ENCODE measurements at places on chromosomes 7 and 10. TPM values are rescaled to one million over a fixed set of nuclear protein-coding genes. Genes with fewer than 3 reads are reported as not detected.

DNA sequence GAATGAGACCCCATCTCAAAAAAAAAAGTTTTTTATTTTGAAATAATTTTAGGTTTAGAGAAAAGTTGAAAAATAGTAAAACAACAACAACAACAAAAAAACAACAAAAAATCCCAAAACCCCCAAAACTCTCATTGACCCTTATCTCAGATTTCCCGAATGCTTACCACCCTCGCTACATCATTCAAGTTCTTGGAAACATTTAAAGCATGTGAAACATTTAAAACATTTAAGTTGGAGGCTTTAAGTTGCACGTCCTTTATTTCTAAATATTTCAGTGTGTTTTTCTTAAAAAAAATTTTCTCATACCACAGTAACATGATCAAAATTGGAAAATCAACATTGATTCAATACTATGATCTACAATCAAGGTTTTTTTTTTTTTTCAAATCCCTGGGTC lies 382 bp upstream of the ARMS2 start:
- no peak for DNase-seq

DNA sequence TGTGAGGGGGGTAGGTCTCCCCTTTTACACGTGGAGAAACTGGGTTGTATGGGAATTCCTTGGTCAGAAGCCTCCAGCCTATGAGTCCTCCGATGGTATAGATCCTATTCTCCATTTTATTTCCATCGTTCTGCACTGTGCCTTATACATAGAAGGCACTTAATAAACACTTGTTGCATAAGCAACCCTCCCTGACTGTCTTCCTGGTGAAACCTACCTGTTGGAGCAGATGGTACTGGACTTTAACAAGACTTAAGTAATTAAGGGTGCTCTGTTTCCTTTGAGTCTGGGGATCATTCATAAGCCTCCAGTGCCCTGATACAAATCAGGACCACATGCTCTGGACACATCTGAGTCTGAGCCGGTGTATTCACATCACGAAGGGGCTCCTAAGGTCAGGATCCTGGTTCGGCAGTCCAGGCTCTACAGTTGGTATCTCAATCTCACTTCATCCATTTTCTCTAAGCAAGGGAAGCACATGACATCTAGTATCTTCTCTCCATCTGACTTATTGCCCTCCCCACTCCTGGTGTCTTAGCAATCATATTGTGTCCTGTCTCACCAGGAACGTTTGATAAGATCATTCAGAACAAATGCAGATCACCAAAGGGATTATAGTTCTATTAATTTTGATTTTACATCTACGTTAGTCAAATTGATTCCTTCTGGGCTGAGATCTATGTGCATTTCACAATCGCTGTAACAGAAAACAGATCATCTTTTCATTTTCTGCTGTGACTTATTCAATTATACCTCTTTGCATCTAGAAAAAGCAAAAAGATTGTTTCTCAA lies 22.8 kb upstream of the EZH2 start:
- DNase-seq, result no peak

DNA sequence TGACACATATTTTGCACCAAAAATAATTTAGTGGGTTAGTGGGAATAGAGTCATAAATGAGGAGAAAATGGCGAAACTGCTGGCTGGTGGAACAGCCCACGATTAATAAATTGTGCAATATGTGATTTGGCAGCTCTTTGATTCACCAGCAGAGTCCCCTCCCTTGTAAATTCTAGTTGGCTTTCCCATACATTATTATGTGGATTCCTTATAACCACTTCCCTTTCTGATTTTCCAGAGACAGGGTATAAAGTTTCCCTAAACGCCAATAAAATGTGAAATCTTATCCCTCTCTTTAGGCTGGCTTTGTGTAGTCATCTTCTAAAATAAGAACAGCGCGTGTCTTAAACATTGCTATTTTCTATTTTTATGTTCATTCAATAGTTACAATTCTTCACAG lies 149.4 kb upstream of the FERD3L start:
- DNase-seq, result no peak

DNA sequence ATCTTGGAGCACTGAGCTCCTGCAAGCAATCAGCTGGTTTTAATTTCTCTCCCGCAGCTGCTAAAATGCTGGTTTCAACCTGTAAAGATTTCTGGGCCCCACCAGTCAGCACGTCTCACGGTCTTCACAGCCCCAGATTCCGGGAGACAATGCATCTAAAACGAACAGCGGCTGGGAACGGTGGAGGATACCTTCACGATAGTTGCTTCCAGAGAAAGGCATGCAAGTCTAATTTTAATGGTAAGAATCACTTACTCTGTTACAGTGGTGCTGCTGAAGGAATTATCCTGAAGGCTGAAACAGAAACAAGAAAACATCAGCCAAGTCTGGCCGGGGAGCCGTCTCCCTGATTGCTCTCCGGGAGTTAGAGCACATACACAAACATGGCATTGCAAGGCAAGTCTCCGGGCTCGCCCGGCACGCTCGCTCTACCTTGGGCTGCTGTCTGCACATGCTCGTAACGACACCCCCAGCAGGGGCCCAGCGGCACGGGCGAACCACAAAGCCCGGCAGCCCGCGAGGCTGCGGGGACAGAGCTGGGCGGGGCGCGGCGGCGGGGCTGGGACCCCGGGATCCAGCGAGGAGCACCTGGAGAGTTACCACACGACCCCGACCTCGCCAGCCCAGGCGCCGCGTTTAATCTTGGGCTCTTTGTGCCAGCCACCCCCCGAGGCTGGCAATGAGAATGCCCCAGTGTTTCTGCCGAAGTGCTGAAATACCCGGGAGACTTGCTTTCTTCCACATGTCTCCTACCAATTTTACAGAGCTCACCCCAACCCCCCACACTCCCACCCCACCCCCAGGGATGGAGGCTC lies at the start of gene FAM13C:
TSS of gene FAM13C (minus strand) at position 406 of the 815 bp plus-strand sequence. CDS start at position 317, 89 bp downstream.
- DNase-seq, result peak; percentile 78

SLC16A9 gene
- total RNA-seq, result 35.6 TPM

DNA sequence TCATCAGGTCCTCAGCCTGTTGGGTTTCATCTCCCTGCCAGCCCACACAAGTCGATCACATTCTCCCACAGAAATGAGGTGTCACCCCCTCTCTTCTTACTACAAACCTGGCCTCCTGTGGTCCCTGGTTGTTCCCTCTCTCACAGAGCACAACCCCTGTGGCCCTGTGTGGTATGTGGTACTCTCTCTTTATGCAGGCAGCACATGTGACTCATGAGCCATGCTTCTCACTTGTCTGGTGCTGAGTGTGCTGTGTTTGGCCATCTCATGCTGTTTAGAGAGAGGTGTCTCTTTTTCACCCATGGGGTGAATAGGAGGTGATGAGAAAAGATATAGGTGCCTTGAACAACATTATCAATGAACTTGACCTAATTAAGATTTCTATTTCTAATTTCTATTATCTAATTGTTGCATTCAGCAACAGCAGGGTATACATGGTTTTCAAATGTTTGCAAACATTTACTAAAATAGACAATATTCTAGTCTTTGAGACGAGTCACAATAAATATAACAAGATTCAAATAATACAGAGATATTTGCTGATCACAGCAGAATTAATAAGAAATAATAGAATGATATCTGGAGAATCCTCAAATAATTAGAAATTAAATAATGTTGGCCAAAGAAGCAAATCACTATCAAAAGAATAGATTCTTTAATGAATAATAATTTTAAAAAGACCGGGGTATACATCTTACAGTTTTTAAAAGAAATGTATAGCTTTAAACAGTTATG lies 633.8 kb upstream of the IGFBP3 start:
- DNase-seq, result no peak

DNA sequence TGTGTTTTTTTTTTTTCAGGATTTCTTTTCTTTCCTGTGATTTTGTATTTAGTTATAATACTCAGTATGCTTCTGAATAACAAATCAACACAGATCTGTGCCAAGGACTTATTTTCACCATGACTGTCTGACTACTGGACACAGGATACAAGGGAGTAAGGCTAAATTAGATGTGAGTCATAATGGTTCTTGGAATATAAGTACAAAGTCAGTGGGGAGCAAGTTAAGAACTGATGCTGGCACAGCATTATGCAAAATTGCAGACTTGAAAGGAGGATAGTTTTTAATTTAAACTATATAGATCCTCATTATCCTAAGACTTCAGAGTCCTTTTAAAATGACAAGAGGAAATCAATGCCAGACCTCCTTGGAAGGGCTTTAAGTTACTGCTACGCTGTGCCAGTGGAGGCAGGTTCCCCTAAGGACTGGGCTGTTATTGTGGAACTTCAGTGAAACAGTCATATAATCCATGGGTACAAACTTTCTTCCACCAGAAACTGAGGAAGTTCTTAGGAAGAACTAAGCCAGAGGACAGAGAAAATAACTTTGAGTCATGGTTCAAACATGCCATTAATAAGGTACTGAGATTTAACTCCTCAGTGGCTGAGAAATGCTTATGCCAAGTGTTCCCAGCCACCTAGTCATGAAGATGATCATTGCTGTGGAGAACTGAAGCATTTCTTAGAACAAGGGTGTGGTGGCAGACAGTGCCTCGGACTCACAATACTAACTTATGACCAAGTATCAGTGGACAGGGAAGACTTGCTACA lies 531.2 kb downstream of the HTR7 start:
- no peak for DNase-seq

DNA sequence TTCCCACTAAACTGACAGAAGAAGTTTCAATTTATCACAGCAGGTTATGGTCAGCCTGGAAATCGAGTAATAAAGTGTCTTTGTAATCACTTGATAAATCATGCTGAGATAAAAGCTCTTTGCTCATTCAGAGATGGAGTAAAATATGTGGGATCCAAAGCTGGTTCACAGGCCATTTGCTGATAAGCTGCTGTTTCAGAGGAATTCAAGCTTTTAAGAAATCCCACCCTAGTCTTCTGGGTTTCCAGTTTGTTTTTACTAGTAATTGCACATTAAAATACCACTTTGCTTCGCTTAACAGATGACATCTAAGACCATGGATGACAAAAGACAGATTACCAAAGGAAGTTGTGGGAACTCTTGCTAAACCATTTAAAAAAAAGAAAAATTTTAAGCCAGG lies 37.4 kb upstream of the CDK6 start:
- no peak for DNase-seq

FBXW4 gene
- total RNA-seq, result 59.5 TPM

GRCh38 chr7:44112231-44112996 lies 8.3 kb downstream of the AEBP1 start:
- no peak for DNase-seq

GRCh38 chr7:53835301-53835700 lies 706.9 kb upstream of the VSTM2A start:
- DNase-seq, result no peak

ASAH2 gene
- 0.81 TPM for total RNA-seq

RBP4 gene
- total RNA-seq, result 5.3 TPM

GRCh38 chr7:122619664-122620063 lies 79.3 kb downstream of the RNF133 start:
- DNase-seq, result no peak

GRCh38 chr7:36620166-36620708 lies 104.1 kb downstream of the AOAH start:
- no peak for DNase-seq

DNA sequence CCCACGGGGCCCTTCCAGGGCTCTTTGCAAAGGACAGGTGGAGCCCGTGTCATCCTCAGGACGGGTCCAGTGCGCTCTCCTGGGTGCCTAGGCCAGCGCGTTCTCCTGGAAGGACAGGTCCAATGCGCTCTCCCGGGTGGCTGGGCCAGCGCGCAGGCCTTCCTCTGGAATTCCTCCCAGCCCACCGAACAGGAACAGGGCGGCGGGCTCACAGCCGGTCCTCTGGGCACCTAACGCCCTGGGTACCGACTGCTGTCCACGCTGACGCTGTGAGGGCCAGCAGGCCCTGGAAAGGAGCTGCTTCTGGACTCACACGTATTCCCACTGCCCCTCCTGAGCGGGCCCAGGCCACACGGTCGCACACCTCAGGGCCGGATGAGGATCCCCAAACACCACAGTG lies 49.3 kb downstream of the STK32C start:
- DNase-seq, result no peak

- DNase-seq, result no peak
Measured at GRCh38 chr7:147569116-147569913, 1021.3 kb upstream of the C7orf33 start.

ZNF804B gene
- total RNA-seq, result 29.7 TPM

DNA sequence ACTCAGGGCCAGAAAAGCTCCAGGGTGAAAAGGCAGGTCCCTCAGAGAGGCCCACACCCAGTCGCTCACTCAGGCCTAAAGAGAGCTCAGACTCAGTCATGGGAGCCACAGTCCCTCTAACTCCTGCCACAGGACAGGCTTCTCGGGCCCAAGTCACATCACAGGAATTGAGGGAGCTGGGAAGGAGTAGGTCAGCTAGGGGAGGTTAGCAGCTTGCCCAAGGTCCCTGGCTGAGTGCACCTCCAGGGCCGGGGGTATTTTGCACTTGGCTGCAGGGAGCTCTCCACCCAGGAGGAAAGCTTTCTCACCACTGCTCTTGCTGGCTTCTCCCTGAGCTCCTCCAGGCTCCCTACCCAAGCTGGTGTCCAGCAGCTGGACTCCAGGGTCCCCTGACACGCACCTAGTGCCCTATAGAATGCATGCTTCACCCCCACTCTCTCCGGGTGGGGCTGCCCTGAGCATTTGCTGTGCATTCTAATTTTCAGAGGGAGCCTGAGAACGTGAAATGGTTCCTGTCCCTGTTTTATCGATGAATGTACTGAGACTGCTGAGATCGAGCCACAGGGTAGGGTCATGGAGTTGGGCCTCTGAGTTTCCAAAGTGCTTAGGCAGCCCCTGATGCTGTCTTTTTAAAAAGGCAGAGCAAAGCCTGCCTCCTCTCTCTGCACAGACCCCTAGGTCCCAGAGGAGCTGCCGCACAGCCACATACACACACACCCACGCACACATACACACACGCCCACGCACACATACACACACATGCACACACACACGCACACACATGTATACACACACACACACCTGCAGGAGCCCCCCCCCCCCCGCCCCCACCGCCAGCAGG lies 37.9 kb upstream of the RET start:
- DNase-seq, result no peak

DNA sequence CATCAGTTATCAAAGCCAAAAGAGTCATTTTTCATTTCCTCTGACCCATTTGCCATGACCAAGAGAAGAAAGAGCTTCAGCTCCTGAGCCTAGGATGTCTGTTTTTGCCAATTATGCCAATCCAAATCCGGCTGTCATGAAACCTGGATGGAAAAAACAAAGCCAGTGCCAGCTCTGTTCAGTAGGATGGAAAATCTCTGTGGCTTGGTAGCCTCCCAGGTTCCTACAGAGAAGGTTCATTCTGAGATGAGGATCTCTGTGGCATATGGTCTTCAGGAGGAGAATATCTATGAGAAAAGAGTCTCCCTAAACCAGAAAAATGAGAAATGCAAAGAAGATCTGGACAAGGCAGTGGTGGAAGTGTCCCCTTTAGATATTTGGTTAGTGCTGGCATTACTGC lies 475.4 kb downstream of the CNTNAP2 start:
- DNase-seq, result no peak
